ENCODE measurements at places on chromosomes 5 and 9.

DNA sequence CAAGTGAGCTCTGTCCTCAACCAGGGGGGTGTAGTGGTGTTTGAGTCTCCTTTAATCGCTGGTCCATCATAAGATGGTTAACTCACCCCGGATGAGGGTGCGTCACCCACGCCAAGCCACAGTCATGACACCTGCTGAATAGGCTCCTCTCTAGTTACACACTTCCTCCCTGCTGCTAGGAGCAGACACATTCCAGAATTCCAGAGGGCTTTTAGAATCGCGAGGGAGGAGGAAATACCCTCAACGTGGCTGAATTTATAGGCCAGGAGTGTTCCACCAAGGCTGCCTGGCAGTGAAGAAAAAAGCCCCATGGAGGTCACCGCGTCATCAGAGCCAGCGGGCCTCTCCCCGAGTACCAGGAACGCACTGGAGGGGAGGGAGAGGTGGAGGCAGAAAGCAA lies 5.1 kb downstream of the GLRX start:
- DNase-seq = peak; percentile 60

DNA sequence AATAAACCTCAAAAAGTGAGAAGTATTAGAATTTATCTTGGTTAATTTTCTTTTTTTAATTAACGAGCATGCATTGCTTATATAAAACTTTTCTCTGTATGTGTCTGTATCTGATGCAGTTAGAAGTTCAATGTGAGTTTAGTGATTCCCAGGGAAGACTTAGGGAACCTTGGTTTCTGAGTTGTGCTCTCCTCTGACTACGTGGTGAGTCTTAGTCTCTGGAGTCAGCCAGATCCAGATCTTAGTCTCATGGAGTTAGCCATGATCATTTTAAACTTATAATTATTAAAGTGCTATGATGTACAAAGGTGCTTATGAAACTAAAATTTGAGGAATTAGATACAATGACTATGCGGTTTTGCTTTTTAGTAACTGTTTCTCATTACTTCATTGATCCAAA lies 285.3 kb upstream of the DMRT1 start:
- DNase-seq = no peak

- DNase-seq = no peak
Measured at GRCh38 chr9:81455462-81456219, 233.7 kb downstream of the TLE1 start.

- no peak for DNase-seq
Measured at GRCh38 chr9:137041124-137041523, 4.9 kb downstream of the NPDC1 start.

GRCh38 chr5:157446412-157446935 lies 13.5 kb upstream of the NIPAL4 start:
- DNase-seq = no peak

GRCh38 chr5:2149195-2149539 lies 266.4 kb upstream of the IRX4 start:
- no peak for DNase-seq

GRCh38 chr9:35976726-35977125 lies 18.8 kb upstream of the OR2S2 start:
- DNase-seq = no peak

- DNase-seq = peak; percentile 64
Measured at GRCh38 chr9:89606624-89607311, 2.0 kb downstream of the GADD45G start.

DNA sequence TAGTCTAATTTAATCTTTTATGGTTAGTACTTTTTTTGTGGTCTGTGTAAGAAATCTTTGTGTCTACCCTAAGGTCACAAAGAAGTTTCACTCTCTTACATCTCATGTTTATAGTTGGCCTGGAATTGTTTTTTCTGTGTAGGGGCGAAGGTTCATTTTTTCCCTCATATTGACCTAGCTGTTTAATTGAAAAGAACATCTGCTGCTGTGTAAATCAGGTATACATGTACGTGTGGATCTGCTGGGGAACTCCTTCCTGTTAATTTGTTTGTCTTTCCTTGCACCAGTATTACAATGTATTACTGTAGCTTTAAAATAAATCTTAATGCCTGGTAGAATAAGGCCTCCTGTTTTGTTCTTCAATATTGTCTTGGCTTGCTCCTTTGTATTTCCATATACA lies 37.8 kb downstream of the EXOSC2 start:
- no peak for DNase-seq

DNA sequence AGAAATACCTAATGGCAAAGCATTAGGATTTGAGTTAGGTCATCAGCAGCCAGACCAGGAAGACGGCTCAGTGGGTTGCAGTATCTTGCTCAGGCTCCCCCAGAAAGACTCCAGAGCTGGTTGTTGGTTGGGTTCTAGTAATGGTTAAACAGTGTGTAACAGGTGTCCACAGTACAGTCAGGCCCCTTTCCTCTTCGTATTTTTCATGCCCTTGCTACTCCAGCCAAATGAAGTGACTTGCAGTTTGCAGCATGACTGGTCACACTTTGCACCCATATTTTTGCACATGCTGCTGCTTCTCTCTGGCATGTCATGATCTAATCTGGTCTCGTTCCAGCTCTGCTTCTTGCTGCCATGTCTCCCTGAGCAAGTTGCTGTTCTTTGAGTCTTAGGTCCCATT lies 60.6 kb upstream of the TRPC7 start:
- no peak for DNase-seq

DNA sequence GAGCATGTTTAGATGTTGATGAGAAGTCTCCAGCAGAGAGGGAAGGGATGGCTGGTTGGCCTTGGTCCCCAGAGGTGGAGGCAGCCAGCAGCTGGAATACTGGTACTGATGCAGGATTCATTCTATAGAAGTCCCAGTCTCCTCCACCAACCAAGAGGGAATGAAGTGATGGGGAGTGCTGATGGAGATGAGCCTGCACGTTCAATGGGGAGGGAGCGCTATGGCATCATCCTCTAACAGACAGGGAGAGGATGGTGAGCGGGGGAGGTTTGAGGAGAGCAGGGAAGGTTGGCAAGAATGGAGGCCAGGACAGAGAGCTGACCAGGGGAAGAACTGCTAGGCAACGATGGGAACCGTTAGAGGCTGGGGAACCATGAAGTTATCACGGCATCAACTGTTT lies 159.8 kb upstream of the MVB12B start:
- DNase-seq = no peak

GRCh38 chr5:65141493-65141892 lies 340.2 kb downstream of the ADAMTS6 start:
- no peak for DNase-seq

All from stimulated activated CD4-positive, alpha-beta T cell treated with anti-CD3 and anti-CD28 coated beads, Interleukin-15, amount 100 ng/mL, for 24 hours (primary cell).